Karpas-422 (cell line): ENCODE measurements at places on chromosomes 1 and 21.

DNA sequence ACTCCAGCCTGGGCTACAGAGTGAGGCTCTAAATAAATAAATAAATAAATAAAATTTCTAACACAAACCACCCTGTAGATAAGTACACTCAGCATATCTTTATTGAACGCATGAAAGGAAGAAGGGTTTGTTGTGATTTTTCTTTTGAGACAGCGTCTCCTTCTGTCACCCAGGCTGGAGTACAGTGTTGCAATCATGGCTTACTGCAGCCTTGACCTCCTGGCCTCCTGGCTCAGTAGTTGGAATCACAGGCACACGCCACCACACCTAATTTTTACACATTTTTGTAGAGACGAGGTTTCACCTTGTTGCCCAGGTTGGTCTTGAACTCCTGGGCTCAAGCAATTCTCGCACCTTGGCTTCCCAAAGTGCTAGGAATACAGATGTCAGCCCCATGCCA is 23.2 kb upstream of the RCC2 start:
- no peak for DNase-seq

GRCh38 chr1:32042330-32042729 is 28.7 kb downstream of the KHDRBS1 start:
- DNase-seq: no peak

DNA sequence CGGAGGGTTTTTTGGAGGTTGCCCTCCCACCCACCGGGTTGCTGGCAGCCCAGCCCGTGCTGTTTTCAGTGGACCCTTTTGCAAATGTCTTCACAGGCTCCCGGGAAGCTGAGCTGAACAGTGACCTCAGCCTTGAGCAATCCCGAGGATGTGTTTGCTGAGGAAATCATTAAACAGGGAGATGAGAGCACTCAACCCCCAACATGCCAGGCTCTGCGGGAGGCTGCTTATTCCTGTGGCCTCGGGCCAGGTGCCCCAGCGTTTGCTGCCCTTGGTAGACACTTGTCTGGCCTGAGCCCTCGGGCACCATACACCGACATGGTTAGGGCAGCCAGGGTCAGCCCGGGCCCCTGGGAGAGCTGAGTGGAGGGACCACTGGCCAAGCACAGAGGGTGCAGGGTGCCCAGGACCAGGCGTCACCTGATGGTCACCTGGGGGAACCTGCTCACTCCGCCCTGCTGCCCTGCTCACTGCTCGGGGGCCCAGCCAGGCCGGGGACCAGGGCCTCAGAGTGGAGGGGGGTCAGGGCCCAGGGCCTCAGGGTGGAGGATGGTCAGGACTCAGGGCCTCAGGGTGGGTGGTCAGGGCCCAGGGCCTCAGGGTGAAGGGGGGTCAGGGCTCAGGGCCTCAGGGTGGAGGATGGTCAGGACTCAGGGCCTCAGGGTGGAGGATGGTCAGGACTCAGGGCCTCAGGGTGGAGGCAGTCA is 42.5 kb upstream of the POFUT2 start:
- no peak for DNase-seq

GRCh38 chr1:213415691-213416380 is 364.8 kb downstream of the RPS6KC1 start:
- DNase-seq: no peak

- DNase-seq: no peak
These were observed 143.0 kb downstream of the MRPL39 start for GRCh38 chr21:25464275-25464674.

DNA sequence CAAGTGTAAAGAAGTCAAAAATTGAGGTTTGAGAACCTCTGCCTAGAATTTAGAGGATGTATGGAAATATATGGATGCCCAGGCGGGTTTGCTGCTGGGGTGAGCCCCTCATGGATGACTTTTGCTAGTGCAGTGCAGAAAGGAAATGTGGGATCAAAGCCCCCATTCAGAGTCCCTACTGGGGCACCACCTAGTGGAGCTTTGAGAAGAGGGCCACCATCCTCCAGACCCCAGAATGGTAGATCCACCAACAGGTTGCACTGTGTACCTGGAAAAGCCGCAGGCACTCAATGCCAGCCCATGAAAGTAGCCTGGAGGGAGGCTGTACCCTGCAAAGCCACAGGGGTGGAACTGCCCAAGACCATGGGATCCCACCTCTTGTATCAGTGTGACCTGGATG is 330.7 kb upstream of the DPYD start:
- no peak for DNase-seq

GRCh38 chr1:26861889-26862378 is 1.0 kb upstream of the SFN start:
- no peak for DNase-seq

DNA sequence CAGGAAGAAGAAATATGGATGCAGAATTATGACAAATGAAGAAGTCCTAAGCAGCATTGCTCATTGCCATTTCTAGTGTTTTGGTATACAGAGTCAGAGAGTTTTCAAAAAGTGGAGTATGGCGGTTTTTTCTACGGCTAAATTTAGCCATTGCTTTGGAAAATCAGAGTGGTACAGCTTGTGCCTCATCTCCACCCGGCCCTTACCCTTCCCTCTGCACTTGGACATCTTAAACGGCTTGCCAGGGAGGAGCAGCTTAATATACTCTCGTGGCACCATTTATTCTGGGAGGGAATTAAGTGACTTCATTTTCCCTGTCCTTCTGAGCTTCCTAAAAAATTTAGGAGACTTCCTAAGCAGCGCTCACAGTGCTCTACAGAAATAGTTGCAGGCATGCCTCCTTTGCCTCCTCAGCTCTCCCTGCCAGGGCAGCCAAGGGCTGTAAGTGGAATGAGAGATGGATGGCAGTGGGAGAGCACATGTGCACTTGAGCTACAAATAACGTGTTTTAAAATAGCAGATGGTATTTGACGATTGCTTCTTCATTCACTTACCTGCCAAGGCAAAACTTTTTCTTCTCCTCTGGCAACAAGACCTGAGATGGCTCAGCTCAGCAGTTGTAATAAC is 51.5 kb upstream of the VAMP3 start:
- no peak for DNase-seq
